Activated B cell treated with CpG ODN at 0.5 μM for 24 hours (primary cell): ENCODE measurements at places on chromosomes 6 and 20.
A peak's percentile ranks its signal among the peaks of the same experiment; 100 is the strongest.

- DNase-seq, result no peak
Measured at GRCh38 chr20:39072653-39073052, 110.5 kb downstream of the DHX35 start.

DNA sequence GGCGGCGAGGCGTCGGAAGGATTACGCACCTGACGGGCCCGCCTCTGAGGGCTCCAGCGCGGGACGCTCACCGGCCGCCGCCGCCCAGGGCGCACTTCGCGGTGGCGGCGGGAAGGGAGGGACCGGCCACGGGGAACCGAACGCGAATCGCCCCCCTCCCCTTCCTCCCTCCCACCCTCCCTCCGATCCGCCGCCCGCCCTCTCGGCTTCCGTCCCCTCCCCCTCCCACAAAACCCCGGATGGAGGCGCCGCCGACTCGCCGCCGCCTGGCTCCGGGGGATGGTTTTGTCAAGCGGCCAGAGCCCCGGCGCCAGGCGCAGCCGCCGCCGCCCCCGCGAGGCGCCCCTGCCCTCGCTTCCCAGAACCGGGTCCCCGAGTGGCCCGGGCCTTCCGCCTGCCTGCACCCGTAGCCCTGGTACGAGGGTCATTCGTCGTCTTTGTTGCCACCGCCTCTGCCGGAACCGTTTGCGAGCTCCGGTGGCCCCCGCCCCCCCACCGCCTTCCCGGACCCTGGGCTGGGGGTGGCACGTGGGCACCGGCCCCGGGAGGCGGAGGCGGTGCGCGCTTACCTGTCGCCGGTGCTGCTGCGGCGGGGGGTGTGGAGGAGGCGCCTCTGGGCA is 398 bp downstream of the ZBTB2 start:
- peak; percentile 74 for DNase-seq

- DNase-seq, result peak; percentile 40
Measured at GRCh38 chr20:62409931-62410745, 3.1 kb upstream of the CABLES2 start.

GRCh38 chr6:159676890-159677505 is 16.0 kb downstream of the SOD2 start:
- DNase-seq, result no peak
